Stimulated activated CD4-positive, alpha-beta T cell treated with anti-CD3 and anti-CD28 coated beads, Interleukin-15, amount 100 ng/mL, for 1 hour (primary cell): ENCODE measurements at places on chromosomes 6 and 20.
A peak's percentile ranks its signal among the peaks of the same experiment; 100 is the strongest.

GRCh38 chr6:14639983-14640599 lies 522.5 kb downstream of the CD83 start:
- no peak for DNase-seq

DNA sequence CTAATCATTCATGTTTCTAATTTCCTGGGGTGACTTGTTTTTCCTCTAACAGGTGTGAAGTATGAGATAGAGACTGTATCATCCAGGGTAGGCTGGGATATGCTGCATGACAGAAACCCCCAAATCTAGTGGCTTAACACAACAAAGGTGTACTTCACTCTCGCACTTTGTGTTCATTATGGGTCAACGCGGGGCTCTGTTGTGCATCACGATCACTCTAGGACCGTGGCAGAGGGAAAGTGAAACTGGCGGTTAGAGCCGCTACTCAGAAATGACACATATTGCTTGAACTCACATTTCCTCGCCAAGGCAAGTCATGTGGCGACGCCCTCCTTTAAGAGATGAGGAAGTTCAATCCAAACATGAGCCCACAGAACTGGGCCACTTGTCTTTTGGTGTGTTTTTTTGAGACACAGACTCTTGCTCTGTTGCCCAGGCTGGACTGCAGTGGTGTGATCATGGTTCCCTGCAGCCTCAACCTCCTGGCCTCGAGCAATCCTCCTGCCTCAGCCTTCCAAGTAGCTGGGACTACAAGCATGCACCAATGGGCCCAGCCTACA lies 41.3 kb downstream of the PCNA start:
- DNase-seq: peak; percentile 37

- DNase-seq: no peak
Observed at GRCh38 chr6:146410851-146411595, 132.6 kb upstream of the RAB32 start.

GRCh38 chr6:28648035-28648877 lies 122.6 kb downstream of the GPX5 start:
- DNase-seq: no peak

GRCh38 chr6:17494919-17495318 lies 101.5 kb downstream of the CAP2 start:
- DNase-seq: no peak
